Activated CD8-positive, alpha-beta memory T cell treated with anti-CD3 and anti-CD28 coated beads for 1 hour (primary cell): ENCODE measurements at places on chromosomes 16 and 17.

- DNase-seq = no peak
Observed at GRCh38 chr17:50055055-50055425, 870 bp upstream of the ITGA3 start.

DNA sequence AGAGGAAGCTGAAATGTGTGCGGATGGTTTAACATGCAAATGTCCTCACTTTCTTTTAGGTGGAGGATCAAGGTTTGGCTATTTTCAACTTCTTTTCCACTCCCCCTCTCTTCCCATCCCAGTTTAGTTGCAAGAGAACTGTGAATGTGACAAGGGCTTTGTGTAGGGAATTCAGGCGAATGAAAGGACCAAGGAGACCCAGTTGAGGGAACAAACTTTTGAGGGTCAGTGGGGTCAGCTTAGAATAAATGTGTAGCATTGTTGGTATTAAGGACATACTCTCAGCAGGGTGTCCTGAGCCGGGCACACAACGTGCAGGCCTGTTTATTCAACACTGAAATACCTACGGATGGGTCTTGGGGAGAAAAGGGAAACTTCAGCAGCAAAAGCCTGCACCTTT is 346.0 kb downstream of the PMP22 start:
- no peak for DNase-seq

DNA sequence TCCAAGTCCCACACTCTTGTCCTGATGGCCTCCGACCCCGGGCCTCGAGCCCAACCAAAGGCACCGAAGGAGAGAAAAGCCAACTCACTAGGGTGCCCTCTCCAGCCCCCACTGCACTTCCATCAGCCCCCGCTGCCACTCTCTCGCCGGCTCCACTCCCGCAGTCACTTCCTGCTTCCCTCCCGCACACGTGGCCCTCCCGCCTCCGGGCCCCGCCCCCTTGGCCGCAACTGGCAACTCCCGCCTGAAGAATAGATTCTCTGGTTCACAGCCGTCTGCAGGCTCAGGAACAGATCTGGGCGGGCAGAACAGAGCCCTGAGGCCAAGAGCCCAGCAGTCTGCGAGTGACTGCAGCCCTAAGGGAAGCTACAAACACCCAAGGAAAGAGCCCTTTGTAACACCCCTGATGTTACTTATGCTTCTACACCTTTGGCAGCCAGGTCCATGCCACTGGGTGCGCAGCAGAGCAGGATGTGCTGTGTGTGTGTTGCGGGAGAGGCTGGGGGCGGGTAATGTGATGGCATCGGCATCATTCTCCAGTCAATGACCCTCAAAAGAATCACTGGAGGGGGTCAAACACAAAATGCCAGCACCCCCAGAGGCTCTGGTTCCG is at the start of gene SLC39A11:
Gene SLC39A11, minus strand, starts transcription at position 166 of the 613 bp plus-strand sequence. CDS start 3,924 bp downstream, outside the sequence.
- DNase-seq = peak; percentile 79

DNA sequence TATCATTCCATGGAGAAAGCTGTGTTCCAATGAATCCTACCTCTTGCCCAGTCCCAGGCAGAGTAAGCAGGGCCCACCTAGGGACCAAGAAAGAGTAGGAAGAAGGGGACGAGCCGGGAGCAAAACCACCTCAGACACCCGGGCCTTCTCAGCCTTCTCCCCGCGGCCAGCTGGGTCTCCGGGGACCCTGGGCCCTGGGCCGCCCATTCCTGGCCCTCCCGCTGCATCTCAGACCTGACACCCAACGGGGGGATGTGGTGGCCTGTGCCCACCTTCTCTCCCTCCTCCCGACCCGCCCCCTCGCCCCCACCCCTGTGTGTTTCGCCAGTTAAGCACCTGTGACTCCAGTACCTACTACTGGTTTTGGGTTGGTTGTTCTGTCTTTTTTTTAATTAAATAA is 11.4 kb upstream of the CACNG1 start:
- DNase-seq = no peak

DNA sequence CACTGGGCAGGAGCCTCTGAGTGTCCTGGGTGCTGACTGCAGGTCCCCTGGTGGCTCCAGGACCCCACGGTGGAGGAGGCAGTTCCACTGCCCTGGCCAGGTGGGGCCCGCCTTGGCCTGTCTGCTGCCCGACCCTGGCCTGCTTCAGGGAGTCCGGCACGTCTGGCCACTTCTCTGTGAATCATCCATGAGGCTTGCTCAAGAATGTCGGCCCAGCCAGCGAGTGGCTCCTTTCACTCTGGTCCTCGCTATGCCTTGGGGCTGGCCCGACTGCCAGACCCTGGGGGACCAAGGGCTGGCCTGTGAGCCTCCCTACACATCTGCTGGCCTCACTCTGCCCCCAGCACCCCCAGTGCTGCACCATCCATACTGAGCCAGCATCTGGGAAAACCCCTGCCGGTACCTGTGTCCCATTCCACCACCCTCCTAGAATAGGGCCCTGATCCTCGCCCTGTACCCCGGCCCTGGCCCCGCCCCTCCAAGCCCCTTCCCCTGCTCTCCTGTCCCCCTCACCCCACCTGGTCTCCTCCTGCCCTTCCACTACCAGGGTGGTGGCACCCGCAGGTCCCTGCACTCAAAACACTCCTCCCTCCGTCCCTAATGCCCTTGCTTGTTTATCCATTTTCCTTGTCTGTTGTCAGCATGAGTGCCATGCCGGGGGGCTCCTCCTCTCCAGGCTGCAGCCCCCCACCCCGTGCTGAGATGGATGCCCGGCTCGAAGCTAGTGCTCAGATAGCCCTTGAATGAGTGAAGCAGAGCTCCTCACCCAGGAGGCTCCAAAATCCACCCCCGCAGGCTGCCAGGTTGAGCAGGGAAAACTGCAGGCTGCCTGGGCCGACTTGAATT is 35.5 kb downstream of the ADCY7 start:
- no peak for DNase-seq

GRCh38 chr17:55692276-55692675 is 30.4 kb downstream of the TMEM100 start:
- DNase-seq = no peak

- no peak for DNase-seq
Observed at GRCh38 chr17:65324611-65325342, 187.6 kb downstream of the RGS9 start.

DNA sequence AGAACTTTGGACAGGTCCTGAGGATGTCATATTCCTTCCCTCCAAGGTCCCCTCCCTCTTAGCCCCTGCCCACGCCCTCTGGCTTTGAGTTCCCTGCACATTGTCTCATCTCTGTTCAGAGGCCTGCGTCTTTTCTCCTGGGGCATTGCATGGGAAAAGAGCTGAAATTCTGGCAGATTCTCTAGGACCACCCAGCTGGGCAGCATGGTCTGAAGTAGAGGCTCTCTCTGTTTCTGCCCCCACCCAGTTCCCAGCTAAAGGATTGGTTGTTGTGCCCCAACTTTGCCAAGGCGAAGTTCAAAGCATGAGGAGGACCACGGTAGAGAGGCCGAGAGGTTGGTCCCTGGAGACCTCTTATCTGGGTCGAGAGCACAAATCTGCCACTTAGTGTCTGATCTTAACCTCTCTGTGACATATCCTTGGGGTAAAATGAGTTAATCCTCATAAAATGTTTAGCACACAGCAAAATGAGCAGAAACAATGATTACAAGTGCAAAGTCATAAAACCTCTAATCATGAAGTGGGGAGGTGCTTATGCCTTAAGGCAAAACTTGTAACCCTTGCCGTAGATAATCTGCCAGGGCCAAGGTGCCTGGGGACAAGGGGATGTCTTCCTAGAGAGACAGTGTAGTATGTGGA is 2.4 kb downstream of the ABAT start:
- no peak for DNase-seq

DNA sequence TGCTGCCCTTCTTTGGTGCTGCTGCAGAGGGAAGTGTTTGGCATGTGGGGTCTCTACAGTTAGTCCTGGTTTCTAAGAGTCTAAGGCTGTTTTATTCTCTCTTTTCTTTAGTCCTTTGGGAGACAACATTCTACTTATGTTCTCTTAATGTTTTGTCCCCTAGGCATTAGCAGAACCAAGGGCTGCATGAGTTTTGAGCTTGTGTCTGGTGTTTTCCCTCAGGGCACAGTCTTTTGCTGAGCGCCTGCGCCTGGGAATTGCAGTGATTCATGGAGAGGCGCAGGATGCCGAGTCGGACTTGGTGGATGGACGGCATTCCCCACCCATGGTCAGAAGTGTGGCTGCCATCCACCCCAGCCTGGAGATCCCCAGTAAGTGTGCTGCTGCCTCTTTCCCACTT is 41.1 kb upstream of the SLC5A10 start:
- DNase-seq = no peak

DNA sequence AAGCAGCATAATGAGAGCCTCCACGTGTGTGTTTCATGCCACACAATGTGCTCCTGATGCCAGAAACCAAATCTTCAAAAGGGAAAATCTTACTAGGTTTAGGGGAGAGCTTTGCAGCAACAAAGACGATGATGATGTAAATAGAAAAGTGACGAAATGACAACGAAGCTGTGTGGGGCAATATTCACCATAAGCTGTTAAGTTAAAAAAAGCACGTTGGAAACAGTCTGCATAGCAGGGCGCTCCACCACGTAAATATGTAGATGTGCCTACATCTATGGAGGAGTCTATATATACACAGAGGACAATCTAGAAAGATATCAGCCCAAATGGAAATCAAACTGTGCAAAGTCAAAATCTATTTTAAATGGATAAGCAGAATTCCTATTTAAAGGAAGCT is 61.0 kb downstream of the RPH3AL start:
- DNase-seq = no peak

DNA sequence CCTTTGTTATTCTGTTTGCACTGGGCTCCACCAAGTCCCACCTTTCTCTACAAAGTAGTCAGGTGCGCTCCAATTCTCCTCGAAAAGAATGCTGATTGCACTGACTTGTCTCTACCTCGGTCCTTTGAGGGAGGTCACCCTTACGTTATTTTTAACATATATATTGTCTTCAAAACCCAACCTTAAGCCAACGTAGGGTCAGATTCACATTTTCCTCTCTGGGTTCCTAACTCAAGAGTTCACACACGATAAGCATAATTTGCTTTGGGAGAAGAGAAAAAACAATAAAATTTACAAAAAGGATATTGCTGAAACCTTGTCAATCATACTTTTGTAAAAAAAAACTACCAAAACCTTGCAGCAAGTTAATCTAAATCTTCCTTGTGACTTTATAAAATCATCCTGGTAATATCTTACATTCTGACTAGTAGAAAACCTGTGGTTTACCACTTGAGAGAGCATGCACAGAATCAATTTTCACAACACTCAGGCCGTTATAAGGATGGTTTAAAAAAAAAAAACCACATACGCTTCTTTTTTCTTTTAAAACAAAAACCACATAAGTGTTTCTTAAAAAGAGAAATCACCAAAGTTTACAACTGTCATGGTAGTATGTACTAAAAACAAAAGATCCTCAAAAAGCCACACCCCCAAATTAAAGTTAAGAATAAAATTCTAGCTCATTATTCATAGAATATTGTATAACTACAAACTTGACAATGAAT is 72.2 kb upstream of the TRAP1 start:
- DNase-seq = no peak

DNA sequence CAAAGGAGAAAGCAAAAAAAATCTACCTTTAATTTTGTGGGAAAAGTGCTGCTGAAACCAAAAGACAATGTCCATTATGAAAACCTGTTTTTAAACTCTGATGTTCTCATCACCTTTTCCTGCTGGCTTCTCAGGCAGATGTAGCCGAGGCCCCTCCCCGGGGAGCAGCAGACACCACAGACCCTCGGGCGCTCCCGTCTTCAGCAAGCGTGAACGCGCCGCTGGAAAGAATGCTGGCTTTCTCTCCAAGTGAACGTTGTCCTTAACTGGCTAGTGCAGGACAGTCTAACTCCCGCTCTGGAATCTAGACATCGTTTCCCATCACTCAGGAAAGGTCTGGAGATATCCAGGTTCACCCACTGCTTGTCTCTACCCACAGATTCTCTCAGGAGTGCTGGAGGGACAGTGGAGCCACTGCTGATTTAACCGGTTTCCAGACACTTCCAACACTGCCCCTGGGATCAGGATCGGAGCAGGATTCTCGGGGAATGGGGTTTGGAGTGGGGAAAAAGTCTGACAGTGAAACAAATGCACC is 211.2 kb downstream of the RBFOX3 start:
- DNase-seq = no peak

DNA sequence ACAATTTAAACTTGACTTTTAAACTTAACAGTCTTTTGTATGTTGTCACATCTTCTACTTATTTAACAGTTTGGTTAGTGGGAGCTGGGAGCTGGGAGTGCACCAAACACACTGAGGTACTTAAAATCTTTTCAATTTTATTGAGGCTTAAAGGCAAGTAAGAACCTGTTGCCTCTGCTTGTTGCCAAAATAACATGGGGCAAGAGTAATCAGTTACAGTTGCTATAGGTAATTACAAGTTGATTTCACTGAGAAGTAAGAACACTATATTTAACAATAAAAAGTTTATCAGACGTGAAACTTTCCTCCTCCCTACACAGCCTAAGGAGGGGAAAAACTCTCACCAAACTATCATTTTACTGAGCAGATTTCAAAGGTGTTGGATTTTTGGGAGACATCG is 135.2 kb downstream of the FTO start:
- DNase-seq = no peak

DNA sequence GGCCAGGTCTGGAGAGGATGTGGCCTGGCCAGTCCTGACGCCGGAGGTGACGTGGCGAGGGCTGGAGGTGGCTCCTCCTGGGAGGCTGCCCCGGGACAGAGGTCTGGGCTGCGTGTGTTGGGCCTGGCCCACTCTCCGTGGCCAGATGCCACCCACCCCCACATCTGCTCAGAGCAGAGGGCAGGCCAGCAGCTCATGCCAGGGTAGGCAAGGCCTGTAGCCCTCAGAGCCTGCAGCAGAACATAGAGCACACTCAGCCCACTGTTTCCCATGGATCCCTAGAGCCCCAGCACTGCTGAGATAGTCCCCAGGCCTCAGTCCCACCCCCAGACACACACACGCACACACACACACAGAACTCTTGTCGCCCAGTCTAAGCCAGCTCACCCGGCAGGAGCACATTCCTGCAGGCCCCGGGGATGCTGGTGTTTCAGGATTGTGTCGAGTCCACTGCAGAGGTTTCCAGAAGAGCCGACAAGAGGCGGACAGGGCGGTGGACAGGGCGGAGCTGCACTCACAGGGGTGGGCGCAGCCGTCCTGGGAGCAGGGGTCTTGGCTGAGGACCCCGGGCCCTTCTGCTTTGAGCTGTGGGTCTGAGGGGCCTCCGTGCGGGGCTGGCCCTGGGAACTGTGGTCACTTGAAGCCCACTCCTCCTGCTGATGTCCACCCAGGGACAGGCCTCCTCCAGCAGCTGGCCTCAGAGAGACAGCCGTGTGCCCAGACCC is 33.4 kb downstream of the SOX8 start:
- DNase-seq = no peak

DNA sequence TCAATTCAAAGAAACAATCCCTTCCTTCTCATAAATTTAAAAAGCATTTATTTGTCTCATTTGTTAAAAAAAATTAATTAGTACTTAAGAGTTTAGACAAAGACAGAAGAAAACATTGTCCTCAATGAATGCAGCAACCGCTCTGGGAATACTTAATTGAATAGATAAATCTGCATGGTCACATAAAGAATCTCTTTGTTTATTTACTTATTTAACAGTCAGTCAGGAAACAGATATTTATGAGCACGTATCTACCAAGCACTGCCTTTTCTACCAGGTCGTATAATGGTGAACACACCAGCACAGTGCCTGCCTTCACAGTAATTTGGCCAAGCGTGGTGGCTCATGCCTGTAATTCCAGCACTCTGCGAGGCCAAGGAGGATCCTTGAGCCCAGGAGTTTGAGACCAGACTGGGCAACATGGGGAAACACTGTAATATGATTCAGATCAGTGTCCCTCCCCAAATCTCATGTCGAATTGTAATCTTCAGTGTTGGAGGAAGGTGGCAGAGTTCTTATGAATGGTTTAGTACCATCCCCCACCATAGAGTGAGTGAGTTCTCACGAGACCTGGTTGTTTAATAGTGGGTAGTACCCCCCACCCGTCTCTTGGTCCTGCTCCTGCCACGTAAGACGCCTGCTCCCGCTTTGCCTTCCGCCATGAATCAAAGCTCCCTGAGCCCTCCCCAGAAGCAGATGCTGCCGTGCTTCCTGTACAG is 8.1 kb downstream of the WIPI1 start:
- DNase-seq = no peak
